ENCODE measurements at places on chromosomes 2 and 18.

DNA sequence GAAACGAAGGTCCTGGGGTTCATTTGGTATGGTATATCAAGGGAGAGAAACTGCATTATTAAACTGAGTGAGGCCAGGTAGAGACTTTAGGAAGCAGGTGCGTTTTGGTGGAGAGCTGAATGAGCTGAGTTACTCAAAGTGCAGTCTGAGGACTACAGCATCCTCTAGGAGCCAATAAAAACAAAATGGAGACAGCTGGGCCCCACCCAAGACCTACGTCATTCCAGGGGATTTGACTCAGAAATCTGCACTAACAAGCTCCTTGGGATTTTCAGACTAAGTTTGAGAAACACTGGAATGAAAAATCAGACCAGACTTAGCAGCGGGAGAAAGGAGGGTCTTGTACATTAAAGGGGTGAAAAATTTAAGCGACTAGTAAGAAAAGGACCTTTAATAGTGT, 131.5 kb downstream of the UXS1 start:
- no peak for DNase-seq

DNA sequence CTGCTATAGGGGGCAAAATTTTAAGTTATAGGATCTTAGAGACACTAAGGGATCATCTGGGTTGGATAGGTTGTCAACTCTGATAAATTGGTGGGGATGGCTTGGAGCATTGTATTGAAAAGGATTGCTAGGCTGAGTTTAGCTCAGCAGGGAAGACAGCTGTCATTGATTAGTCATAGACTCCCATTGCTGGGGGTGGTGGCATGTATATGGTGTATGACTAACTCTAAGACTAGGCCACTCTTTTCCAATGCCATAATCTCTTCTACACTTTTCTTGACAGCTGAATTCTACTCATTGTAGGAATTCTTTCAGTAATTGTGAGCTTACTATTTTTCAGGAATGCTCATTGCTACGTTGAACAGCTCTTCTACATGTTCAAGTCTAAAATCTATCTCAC, 81.3 kb upstream of the PELI1 start:
- DNase-seq, result no peak

DNA sequence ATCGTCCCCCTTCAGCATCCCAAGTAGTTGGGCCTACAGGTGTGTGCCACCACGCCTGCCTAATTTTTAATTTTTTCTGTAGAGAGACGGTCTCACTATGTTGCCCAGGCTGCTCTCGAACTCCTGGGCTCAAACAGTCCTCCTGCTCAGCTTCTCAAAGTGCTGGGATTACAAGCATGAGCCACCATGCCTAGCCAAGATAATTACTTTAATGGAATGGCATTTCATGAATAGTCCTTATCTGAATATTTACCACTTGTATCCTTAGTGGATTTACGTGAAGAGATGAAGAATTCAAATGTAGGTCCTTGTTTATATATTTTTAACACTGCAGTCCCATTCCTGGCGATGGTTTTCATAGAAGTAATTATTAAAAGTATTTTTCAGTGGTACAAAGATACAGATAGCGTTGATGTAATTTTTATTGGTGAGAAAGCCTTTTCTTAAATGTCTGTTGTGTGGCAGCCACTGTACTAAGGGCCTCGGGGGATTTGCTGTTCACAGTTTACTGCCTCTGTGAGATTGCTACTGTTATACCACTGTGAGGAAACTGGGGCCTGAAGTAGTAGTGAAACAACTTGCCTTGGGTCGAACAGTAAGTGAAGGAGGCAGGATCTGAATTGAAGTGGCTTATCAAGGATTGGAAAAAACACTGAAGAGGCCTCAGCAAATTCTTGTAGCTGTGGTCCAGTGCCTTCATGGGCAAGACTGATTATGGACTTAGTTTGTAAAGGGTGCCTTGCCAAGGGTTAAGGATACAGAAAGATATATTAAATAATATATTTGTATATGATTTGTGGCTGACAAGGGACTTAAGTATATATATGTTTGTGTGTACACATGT, 151.2 kb downstream of the PRPF40A start:
- no peak for DNase-seq

DNA sequence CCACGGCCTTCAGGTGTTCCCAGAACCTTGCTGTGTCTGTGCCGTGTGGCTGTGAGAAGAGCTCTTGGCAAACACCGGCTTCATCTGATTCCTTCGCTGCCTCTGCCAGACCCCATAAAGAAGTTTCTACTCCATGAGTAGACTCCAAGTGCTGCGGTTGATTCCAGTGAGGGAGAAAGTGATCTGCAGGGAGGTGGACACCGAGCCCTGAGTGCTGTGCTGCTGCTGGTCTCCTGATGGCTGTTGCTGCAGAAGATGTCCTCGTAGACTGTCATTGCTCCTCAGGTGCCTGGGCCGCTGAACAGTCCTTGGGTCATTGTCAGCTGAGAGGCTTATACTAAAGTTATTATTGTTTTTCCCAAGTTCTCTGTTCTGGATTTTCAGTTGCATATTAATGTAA, 19.6 kb downstream of the ASB1 start:
- DNase-seq, result no peak

DNA sequence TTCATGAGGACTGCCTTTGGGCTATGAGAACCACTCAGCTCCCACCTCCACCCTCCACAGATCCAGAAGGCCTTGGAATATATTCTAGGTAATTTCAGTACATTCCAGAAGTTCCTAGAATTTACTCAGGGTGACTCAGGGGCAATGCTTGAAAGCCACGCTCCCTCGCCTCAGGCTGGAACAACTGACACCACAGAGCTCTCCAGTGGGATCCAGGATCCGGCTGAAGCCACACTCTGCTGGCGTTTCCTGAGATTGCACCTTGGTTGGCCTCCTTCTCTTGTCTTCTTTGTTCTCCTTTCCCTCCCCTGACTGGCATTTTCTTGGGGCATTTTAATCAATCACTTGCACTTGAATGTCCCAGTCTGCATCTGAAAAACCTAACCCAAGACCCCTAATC, 92.6 kb upstream of the KCNE4 start:
- DNase-seq, result peak; percentile 77

GRCh38 chr2:213232649-213233437, 51.4 kb upstream of the SPAG16 start:
- DNase-seq, result no peak

DNA sequence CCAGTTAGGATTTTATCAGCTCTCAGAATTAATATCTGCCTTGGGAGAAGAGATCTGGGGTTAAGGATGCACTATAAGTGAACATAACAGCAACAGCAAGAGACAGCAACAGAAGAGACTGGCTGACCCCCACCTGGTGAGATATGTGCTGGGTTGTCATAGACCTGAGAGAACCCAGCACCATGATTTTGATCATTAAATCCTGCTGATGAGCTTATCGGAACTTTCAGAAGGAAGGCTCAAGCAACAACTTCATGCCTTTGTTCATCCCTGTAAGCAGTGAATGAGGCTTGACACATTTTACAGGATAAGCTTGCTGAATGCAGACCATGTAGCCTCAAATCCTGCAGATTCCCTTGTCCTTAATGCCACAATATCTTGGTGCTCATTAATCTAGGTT, 100.0 kb downstream of the POLE4 start:
- DNase-seq, result no peak

DNA sequence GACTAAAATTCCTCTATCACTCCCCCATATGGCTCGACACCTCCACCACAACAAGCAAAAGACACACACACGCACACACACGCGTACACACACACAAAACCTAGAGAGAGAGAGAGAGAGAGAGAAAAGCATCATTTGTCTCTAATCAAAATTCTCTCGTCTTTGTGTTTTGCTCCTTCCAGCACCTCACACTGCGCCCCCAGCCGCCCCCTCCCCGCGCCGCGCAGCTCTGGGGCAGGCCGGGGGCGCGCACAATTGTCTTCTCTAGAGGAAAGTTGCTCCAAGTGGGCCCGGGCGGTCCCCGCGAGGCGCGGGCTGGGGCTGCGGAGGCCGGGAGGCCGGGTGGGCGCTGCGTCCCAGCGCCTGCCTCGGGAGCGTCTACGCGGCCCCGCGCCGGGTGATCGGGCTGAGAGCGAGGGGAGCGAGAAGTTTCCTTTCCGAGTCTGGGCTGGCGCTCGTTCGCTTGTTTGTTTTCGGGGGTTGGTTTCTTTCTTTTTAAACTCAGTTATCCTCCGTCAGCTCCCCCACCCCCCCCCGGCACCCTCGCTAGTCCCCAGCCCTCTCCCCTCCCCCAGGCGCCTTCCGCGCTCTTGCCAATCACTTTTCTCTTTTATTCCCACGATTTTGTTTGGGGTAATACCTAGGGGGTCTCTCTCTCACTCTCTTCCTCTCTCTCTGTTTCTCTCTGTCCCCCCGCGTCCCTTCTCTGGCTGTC, 4.1 kb downstream of the ZEB2 start:
- no peak for DNase-seq
